Stimulated activated CD4-positive, alpha-beta T cell treated with anti-CD3 and anti-CD28 coated beads, Interleukin-4, amount 100 ng/mL, for 48 hours (primary cell): ENCODE measurements at places on chromosomes 3 and 15.

DNA sequence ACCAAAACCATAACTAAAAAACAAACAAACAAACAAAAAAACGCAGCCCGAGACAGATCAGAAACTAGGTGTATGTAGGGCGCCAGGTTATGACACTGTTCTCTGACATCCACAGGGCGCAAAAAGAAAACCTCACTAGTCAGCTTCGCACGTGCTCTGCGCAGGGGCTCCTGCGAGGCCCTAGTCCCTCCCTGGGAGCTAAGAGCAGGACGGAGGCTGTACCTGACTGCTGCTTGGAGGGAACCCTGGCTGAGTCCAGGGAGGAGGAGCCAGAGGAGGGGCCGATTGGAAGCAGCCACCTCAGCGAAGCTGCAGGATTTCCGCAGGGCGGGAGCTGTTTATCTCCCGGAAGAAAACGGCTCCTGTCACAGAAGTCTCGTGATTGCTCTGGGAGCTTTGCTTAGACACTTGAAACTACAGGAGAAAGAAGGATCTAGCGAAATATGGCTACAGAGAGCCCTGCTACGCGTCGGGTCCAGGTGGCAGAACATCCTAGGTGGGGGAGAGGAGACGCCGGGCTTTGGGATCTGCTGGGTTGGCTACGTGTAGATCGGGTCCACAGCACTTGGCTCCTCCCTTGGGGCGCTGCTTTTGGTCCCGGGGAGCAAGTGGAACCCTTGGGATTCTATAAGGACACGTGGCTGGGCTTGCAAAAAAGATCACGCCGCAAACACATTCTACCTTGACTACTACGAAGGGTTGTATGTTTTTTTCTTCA, at the start of gene GALK2:
Gene GALK2 (plus strand): TSS at position 368 of the 718 bp plus-strand sequence. CDS start 76 bp downstream, at position 444.
- DNase-seq, result peak; percentile 64

GRCh38 chr3:103048068-103048722, 613.4 kb downstream of the ZPLD1 start:
- DNase-seq, result no peak

- DNase-seq, result no peak
These were observed 28.4 kb upstream of the RPL29 start for GRCh38 chr3:52023860-52024764.

DNA sequence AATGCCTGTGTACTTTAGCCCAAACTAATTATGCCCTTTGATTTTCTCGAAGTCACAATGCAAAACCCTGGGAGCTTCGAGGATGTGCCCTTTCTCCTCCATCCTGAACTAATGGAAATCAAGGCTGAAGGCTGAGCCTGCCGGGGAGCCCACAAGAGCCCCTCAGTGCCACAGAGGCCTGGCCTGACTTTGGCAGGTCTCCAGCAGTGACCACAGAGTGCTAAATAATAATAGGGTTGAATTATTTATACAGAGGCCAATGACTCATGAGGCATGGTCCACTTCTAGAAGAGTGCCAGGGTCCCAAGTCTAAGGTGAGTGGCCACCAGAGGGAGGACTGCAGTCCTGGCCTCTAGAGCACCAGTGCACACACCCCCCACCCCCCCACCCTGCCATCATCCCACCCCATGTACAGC, 19.1 kb upstream of the GLCE start:
- DNase-seq, result no peak

DNA sequence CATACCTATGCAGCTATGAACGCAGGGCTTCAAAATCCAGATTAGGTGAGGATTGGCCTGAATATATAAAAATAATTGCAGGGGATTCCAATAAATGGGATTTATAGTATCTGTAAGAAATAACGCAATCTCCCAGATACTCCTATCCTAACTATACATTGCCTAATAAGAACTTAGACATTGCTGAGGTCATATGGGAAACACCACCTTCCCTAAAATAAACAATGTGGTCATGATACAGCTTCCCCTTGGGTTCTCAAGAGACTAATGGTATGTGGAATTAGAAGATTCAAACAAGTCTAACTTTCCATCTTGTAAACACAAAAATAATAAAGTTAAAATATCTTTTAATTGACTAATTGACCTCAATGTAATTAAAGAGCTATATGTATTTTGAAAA, 28.2 kb downstream of the UBE3A start:
- DNase-seq, result no peak
